Fibroblast of skin of back (primary cell): ENCODE measurements at places on chromosomes 7 and 10.
A peak's percentile ranks its signal among the peaks of the same experiment; 100 is the strongest.

- DNase-seq = no peak
Measured at GRCh38 chr7:129688503-129689222, 77.1 kb downstream of the NRF1 start.

- DNase-seq = peak; percentile 7
Measured at GRCh38 chr7:69067397-69067796, 530.9 kb upstream of the AUTS2 start.

GRCh38 chr7:88771417-88771816, 11.9 kb downstream of the ZNF804B start:
- no peak for DNase-seq

- DNase-seq = no peak
Measured at GRCh38 chr7:99096124-99096887, 47.6 kb downstream of the SMURF1 start.
